Osteocyte (in vitro differentiated cells): ENCODE measurements at places on chromosomes 7 and 10. TPM values are rescaled to one million over a fixed set of nuclear protein-coding genes. Genes with fewer than 3 reads are reported as not detected.

DNA sequence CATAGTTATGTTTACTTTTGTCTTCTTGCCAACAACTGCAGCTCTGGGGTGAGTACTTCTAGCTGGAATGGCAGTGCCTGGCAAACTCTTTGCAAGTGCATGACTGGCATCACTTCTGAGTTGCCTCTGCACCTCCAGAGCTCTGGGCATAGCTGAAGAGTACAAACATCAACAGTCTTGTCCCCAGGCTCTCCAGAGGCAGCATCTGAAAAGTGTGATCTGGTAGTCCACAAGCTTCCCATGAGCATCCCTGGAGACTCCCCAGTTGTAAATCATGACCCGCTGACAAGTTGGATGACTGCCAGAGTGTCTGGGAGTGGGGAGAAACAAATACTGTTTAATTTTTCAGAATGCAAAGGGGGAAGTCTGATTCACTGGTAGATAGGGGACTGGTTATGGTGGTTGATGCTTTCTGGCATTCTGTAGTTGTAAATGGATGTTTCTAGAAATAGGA, 138.9 kb upstream of the CDK13 start:
- peaks cover 17% of the 10 kb centered on the region for H3K4me1 ChIP-seq
- H3K4me3 ChIP-seq, result no peak overlapping the region
- DNase-seq, result no peak
- H3K36me3 ChIP-seq, result no peaks in the 10 kb centered on the region
- H3K27me3 ChIP-seq, result peaks cover 31% of the 10 kb centered on the region
- H3K27ac ChIP-seq, result no peak overlapping the region

DNA sequence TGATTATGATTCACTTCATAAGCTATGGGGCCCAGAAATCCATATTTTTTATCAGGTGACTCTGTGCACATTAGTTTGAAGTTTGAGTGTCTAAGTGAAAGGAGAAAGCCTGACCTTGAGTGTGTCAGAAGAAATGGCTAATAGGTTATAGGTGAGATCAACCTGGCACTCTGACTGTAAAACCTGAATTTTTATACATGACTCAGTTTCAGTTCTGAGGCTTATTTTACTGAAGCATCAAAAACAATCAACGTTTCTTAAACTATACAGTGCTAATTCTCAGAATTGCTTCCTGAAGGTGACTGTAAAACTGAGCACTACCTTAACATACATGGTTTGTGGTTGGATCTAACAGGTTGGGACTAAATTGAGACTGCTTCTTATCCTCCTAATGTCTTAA, 159.4 kb upstream of the AHR start:
- no peaks in the 10 kb centered on the region for H3K36me3 ChIP-seq
- peaks cover 38% of the 10 kb centered on the region for H3K4me1 ChIP-seq
- no peak overlapping the region for H3K4me3 ChIP-seq
- H3K27me3 ChIP-seq, result no peaks in the 10 kb centered on the region
- DNase-seq, result no peak
- peak overlapping the region; percentile 81 for H3K27ac ChIP-seq

DNA sequence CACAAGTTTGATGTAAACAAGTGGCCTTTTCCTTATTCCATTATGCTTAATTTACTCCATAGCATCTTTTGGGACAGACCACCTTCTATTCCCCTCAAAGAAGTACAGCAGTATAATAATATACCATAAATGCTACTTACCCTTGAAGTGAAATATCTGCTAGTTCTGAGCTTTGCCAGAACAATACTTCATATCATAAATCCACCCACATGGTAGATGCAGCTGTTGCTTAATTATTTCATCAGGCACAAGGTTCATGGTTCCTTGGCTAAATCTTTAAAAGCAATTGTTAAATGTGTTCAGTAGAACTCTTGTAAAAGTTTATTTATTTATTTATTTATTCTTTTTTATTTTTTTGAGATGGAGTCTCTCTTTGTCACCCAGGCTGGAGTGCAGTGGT, 32.9 kb downstream of the CSTF2T start:
- H3K4me1 ChIP-seq, result peaks cover 7% of the 10 kb centered on the region
- H3K27me3 ChIP-seq, result no peaks in the 10 kb centered on the region
- H3K4me3 ChIP-seq, result no peak overlapping the region
- DNase-seq, result no peak
- no peak overlapping the region for H3K27ac ChIP-seq
- H3K36me3 ChIP-seq, result no peaks in the 10 kb centered on the region

DNA sequence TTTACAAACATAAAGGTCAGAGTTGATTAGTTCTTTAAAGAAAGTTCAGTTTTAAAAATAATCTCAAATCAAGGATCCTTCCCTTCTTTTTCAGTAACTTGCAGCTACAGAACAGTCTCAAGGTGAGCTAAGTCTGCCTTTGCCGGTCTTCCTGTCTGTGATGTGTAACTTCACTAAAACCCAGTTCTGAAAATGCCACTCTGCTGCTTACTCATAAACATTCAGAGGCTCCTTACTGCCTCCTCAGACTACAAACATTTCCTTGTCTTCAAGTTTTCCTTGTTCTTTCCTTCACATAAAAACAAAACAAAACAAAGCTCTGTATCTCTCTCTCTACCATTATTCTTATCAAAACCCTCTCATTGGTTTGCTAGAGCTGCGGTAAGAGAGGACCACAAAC, 128.7 kb downstream of the ETV1 start:
- H3K27me3 ChIP-seq, result no peaks in the 10 kb centered on the region
- no peak overlapping the region for H3K27ac ChIP-seq
- H3K36me3 ChIP-seq, result no peaks in the 10 kb centered on the region

DNA sequence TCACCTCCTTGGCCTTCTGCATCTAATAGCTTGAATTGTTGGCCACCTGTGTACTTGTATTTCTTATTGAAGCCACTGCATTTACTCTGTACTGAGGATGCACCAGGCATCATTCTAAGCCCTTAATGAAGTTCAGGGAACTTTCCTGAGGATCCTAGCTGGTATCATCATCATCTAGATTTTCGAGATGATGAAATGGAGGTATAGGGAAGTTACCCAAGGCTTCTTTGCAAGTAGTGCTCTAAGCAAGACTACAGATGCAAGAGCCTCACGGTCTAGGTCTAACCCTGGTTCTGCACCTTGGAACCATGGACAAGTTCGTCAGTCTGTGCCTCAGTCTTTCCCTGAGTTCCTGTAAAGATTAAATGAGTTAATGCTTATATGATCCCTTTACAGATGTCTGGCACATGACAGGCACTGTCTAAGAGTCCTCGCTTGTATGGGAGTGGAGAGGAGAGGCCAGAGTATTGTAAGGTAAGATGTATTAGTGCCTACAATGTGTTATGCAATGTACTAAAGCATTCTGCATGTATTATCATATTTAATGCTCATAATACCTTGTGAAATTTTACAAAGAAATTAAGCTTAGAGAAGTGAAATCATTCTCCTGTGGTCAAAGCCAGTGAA, 145.1 kb downstream of the KCNMA1 start:
- no peak overlapping the region for H3K27ac ChIP-seq
- peaks cover 25% of the 10 kb centered on the region for H3K4me1 ChIP-seq
- no peaks in the 10 kb centered on the region for H3K27me3 ChIP-seq
- DNase-seq, result no peak
- H3K4me3 ChIP-seq, result no peak overlapping the region
- H3K36me3 ChIP-seq, result no peaks in the 10 kb centered on the region

- H3K27me3 ChIP-seq, result no peaks in the 10 kb centered on the region
- no peak overlapping the region for H3K4me3 ChIP-seq
- peaks cover 8% of the 10 kb centered on the region for H3K36me3 ChIP-seq
- H3K27ac ChIP-seq, result no peak overlapping the region
Observed at GRCh38 chr7:106655703-106656498, 5.1 kb downstream of the CCDC71L start.

GRCh38 chr10:106185951-106186350, 978.6 kb downstream of the SORCS1 start:
- H3K27me3 ChIP-seq, result no peaks in the 10 kb centered on the region
- H3K4me3 ChIP-seq, result no peak overlapping the region
- H3K27ac ChIP-seq, result no peak overlapping the region

DNA sequence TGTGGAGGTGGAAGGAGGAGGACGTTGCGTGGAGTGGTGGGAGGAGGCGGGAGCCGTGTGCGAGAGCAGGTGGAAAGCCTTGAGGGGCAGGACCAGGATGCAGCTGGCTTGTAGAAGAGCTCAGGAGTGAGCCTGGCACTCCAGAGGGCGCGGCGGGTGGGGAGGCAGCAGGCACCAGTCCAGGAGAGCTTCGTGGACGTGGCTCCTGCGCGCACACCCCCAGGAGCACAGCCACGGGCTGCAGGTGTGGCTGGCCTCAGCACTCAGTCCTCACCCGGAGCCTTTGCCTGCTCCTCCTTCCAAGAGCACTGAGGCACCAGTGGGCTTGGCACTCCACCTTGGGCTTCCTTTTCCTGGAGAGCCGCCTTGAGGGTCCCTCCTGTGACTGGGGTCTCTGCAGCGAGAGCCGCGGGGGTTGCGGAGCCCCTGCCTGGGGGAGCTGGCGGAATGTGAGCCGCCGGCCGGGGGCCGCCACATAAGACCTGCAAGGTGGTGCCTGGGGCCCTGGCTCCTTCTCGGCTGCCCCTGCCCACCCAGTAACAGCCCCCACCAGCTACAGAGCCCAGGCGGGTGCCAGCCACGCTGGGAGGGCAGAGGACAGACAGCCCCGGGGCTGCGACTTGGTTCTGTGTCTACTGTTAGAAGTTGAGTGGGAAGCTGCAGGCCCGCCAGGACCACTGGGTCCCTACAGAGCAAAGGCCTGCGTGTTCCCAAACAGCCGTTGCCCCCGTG, 11.1 kb downstream of the MAFK start:
- peaks cover 13% of the 10 kb centered on the region for H3K36me3 ChIP-seq
- no peaks in the 10 kb centered on the region for H3K27me3 ChIP-seq
- H3K4me3 ChIP-seq, result no peak overlapping the region

- H3K4me3 ChIP-seq, result no peak overlapping the region
- H3K36me3 ChIP-seq, result peaks cover 6% of the 10 kb centered on the region
- peaks cover 66% of the 10 kb centered on the region for H3K4me1 ChIP-seq
- no peak for DNase-seq
- peak overlapping the region; percentile 98 for H3K27ac ChIP-seq
Observed at GRCh38 chr10:102678068-102678400, 33.8 kb downstream of the TRIM8 start.

DNA sequence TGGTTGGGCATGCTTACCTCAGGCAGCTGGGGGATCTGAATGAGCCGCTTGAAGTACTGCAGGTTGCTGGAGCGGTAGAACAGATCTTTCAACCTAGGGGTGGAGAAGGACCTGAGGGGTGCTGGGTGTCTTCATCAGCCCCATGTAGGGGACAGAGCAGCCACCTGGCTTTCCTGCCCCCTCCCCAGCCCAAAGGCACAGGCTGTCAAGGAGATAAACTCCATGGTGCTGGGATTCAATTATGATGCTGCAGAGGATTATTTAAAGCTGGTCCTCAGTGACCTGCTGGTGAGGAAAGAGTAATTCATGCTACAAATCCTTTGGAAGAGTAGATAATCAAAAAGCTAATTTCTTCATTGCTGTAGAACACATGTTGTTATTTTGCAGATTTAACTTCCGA, 71.1 kb downstream of the SPDYE5 start:
- H3K36me3 ChIP-seq, result peaks cover 43% of the 10 kb centered on the region
- H3K27ac ChIP-seq, result no peak overlapping the region
- no peaks in the 10 kb centered on the region for H3K27me3 ChIP-seq
- DNase-seq, result no peak
- H3K4me1 ChIP-seq, result peaks cover 28% of the 10 kb centered on the region

Gene SPDYE1
- not detected in 2 replicates for total RNA-seq

Gene NPC1L1
- not detected in 2 replicates for total RNA-seq

Gene LRRC18
- not detected in 2 replicates for total RNA-seq

Gene BMPER
- 0.50 and 0.56 TPM in 2 replicates for total RNA-seq

Gene ABCB1
- not detected in 2 replicates for total RNA-seq
